ENCODE measurements at places on chromosomes 3 and 15.

GRCh38 chr3:151210676-151211381 lies 7.8 kb upstream of the GPR171 start:
- H3K36me3 ChIP-seq, result no peaks in the 10 kb centered on the region
- no peaks in the 10 kb centered on the region for H3K4me1 ChIP-seq
- H3K4me3 ChIP-seq, result no peak overlapping the region
- H3K27me3 ChIP-seq, result no peaks in the 10 kb centered on the region
- peak overlapping the region; percentile 6 for H3K27ac ChIP-seq

DNA sequence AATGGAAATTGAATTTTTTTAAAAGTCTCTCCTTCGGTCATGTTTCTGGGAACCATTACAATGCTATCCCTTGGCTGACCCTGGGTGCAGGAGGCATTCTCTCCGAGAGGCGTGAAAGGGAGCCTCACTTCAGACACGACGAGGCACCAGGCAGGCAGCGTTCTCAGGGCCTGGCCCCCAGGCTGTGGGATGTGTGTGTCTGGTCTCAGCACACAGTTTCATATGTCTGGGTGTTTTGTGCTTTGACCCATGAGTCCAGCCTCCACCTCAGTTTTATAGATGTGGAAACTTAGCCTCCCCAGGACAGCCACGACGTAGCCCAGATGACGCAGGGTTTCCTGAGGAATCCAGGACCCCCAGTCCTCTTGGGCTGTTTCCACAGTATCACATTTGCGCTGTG lies 34.0 kb downstream of the FGD5 start:
- no peak for DNase-seq
- no peak overlapping the region for H3K27ac ChIP-seq
- H3K4me1 ChIP-seq, result peaks cover 26% of the 10 kb centered on the region
- no peaks in the 10 kb centered on the region for H3K27me3 ChIP-seq

- H3K27ac ChIP-seq, result no peak overlapping the region
- H3K4me1 ChIP-seq, result peaks cover 10% of the 10 kb centered on the region
- no peak for DNase-seq
- no peaks in the 10 kb centered on the region for H3K36me3 ChIP-seq
Measured at GRCh38 chr3:37773911-37774310, 87.8 kb upstream of the CTDSPL start.

- DNase-seq, result no peak
- H3K4me1 ChIP-seq, result no peaks in the 10 kb centered on the region
- H3K27me3 ChIP-seq, result no peaks in the 10 kb centered on the region
Measured at GRCh38 chr15:30072630-30073029, 10.1 kb upstream of the GOLGA8J start.

GRCh38 chr3:170397685-170398084 lies 21.0 kb upstream of the CLDN11 start:
- no peaks in the 10 kb centered on the region for H3K27me3 ChIP-seq
- no peak overlapping the region for H3K27ac ChIP-seq
- H3K36me3 ChIP-seq, result no peaks in the 10 kb centered on the region
- DNase-seq, result no peak
- H3K4me3 ChIP-seq, result no peak overlapping the region
- no peaks in the 10 kb centered on the region for H3K4me1 ChIP-seq

DNA sequence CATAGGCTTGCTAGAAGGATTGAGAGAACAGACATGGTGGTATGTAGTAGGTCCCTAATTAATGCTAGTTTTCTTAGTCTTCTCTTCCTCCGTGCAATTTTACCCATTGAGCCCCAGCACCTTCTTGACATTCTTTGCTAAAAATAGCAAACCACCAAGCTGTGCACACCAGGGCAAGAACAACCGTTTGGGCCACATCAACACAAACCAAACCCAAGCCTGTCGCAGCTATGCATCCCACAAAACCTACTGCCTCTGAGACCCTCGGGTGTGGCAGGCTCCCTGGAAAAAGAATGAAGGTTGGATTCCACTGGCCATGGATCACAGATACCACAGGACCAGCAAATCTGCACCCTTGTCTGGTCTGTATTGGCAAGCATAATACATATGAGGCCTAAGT lies 27.1 kb downstream of the HEG1 start:
- no peak overlapping the region for H3K27ac ChIP-seq
- no peak for DNase-seq
- no peaks in the 10 kb centered on the region for H3K27me3 ChIP-seq
- H3K36me3 ChIP-seq, result peaks cover 43% of the 10 kb centered on the region
- no peak overlapping the region for H3K4me3 ChIP-seq

DNA sequence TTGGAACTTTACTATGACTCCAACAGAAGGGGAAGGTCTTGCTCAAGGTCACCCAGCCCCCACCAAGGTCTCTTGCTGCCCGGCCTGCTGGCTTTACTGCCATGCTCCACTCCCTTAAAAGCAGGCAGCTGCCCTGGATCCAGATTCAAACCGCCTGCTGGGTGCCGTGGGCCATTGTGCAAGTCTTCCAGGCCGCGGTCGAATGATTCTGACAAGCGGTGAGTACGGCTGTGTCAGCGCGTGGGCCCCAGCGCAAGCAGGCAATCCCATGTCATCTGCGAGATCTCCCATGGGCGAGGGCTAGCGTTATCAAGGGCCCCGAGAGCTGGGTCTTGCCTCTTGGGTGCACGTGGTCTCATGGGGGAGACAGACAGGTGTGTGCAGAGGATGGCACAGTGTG lies 37.6 kb downstream of the CORO2B start:
- H3K27me3 ChIP-seq, result no peaks in the 10 kb centered on the region
- H3K4me3 ChIP-seq, result no peak overlapping the region
- DNase-seq, result peak; percentile 53
- no peaks in the 10 kb centered on the region for H3K36me3 ChIP-seq
- peaks cover 18% of the 10 kb centered on the region for H3K4me1 ChIP-seq

DNA sequence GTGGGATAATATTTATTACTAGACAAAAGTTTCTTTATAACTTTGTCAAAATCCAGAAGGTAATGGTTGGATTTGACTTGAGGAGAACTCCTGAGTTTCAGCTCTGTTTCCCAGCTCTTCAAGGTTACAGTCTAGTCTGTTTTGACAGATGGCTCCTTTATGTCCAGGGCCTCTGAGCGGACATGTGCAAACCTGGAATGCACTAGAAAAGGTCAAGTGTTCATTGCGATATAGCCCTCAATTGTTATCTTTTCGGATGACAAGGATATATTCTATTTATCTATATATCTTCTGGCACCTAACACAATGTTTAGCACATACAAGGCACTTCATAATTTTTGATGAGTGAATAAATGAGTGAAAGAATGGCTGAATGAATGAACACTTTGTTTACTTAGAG lies 513.2 kb upstream of the GOLIM4 start:
- no peaks in the 10 kb centered on the region for H3K27me3 ChIP-seq
- H3K27ac ChIP-seq, result no peak overlapping the region
- H3K4me1 ChIP-seq, result no peaks in the 10 kb centered on the region
- H3K4me3 ChIP-seq, result no peak overlapping the region

DNA sequence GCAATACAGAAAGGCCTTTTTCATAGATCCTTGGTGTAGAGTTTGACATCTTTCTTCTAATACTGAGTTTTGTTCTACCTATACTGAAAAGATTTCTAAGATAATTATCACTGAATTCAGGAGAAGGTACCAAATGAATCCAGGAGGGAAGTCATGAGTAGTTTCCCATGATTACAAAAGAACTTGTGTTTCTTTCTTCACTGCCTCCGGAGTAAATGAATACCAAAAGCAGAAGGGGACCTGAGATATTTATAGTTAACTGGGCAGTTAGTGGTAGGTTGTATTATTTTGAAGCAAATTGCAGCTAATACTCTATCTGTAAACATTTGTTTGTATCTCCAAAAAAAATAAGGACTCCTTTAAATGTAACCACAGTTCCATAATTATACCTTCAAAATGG lies 175.4 kb downstream of the SUCNR1 start:
- H3K27me3 ChIP-seq, result no peaks in the 10 kb centered on the region
- H3K27ac ChIP-seq, result no peak overlapping the region
- H3K4me1 ChIP-seq, result no peaks in the 10 kb centered on the region
- H3K4me3 ChIP-seq, result no peak overlapping the region
- no peaks in the 10 kb centered on the region for H3K36me3 ChIP-seq

GRCh38 chr3:10170915-10171478 lies 6.3 kb downstream of the IRAK2 start:
- H3K27ac ChIP-seq, result peak overlapping the region; percentile 7
- no peak overlapping the region for H3K4me3 ChIP-seq
- DNase-seq, result no peak
- no peaks in the 10 kb centered on the region for H3K36me3 ChIP-seq

DNA sequence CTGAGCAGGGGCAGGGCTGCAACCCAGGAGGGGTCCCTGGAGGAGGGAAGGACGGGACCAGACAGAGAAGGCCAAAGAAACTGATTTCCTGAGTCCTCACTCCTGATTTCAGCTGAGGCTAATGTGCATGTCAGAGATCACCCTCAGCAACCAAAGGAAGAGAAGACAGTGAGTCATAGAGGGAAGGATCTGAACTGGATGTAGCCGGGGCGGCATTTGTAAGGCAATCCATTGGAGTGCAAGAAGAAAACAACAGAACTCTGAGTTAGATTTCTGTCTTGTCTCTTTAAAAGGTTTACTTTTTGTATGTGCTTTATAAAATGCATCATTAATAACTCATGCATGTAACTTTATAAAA lies 105.3 kb upstream of the AGBL1 start:
- H3K4me3 ChIP-seq, result no peak overlapping the region
- H3K36me3 ChIP-seq, result no peaks in the 10 kb centered on the region
- no peaks in the 10 kb centered on the region for H3K27me3 ChIP-seq
- H3K27ac ChIP-seq, result no peak overlapping the region
- no peaks in the 10 kb centered on the region for H3K4me1 ChIP-seq

DNA sequence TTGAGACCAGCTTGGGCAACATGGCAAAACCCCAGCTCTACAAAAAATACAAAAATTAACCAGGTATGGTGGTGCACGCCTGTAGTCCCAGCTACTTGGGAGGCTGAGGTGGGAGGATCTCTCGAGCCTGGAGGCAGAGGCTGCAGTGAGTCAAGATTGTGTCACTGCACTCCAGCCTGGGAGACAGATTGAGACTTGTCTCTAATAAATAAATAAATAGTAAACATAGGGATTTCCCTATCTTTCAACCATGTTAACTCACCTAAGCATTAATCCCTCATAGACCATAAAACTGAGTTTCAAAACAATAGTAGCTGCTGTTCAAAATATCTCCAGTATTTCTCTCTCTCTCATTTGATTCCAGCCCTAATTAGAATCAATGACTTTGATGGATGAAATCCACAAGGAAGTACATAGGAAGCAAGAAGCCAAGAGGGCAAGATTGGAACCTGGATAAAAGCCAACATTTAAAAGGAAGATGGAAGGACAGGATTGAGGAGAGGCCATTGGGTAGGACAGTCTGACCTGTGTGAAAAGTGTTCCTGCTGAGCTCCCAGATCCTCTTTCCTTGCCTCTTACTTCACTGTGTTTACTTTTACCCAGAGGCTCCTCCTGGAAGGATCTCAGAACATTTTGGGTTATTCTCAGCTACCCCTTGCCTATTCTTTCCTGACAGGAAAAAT lies 12.4 kb upstream of the TTBK2 start:
- no peak for DNase-seq
- no peaks in the 10 kb centered on the region for H3K36me3 ChIP-seq
- no peaks in the 10 kb centered on the region for H3K4me1 ChIP-seq
- H3K27me3 ChIP-seq, result no peaks in the 10 kb centered on the region
- no peak overlapping the region for H3K4me3 ChIP-seq

DNA sequence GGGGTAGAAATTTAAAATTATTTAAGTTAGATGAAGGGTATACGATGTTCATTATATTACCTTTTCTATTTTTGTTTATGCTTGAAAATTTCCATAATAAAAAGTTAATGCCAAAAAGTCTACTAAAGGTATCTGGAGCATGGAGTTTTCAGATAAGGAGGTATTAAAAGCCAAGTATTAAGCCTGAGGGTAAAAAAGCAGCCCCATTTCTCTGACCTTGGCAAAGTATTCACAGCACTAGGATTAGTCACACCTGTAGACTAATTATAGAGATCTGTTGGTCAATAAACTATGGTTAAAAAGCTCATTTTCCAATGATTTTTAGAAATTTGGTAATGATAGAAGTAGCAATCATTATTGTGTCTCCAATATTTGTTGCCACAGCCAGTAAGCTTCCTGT lies 23.1 kb downstream of the XRN1 start:
- DNase-seq, result no peak
- H3K27me3 ChIP-seq, result no peaks in the 10 kb centered on the region
- H3K4me1 ChIP-seq, result no peaks in the 10 kb centered on the region
- peaks cover 17% of the 10 kb centered on the region for H3K36me3 ChIP-seq
- no peak overlapping the region for H3K4me3 ChIP-seq

DNA sequence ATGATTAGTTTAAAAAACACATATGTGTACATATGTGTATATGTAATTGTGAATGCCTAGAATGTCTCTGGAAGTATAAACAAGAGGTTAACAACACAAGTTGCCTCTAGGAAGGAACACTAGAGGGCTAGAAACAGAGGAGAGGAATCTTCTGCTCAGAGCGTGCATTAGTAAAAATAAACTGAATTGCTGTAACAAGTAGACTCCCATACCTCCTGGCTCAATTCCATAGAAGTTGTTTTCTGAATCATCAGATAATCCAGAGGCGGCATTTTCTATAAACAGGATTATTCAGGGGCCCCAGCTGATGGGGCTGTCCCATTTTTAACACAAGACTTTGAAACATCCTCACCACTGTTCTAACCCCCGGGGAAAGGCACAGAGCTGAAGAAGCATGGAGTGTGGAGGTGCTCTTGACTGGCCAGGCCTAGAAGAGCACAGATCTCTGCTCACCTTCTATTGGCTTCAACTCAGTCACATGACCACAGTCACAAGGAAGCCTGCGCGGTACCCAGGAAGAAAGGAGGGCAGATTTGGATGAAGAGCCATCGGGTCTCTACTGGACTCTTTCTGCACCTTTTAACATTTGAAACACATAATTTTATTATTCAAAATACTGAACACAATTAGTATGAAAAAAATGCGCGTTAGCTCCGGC lies 145.7 kb downstream of the TLE3 start:
- H3K27ac ChIP-seq, result no peak overlapping the region
- no peak overlapping the region for H3K4me3 ChIP-seq
- no peaks in the 10 kb centered on the region for H3K36me3 ChIP-seq
- DNase-seq, result no peak

DNA sequence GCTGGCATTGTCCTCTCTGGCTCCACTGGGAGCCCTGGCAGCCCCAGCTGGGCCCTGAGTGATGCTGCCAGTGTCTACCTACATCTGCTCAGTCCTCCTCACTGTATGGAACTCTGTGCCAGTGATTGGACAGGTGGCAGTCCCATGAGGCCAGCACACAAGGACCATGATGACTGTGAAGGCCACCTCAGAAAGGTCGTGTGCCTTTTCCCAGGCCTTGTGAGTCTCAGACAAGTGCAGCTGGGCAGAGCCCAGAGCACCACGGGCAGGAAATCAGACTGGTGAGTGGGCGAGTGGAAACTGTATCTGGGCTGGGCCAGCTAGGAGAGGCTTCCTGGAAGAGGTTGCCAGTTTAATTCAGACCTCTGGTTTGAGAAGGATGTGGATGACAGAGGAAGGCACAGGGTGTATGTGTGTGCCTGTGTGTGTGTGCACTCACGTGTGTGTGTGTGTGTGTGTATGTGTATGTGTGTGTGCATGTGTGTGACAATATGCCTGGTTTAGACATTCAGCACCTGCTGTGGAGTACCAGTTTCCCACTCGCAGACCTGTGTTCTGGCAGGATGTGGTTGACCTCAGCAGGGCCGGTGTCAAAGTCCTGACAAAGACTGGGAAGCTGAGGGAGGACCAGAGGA lies 7.0 kb downstream of the MAPKAPK3 start:
- H3K4me3 ChIP-seq, result no peak overlapping the region
- H3K36me3 ChIP-seq, result no peaks in the 10 kb centered on the region
- peaks cover 78% of the 10 kb centered on the region for H3K4me1 ChIP-seq
- H3K27ac ChIP-seq, result peak overlapping the region; percentile 49
- DNase-seq, result no peak

- no peaks in the 10 kb centered on the region for H3K36me3 ChIP-seq
- H3K4me1 ChIP-seq, result no peaks in the 10 kb centered on the region
- H3K4me3 ChIP-seq, result no peak overlapping the region
- peak; percentile 67 for DNase-seq
Measured at GRCh38 chr15:100873029-100873677, 6.5 kb upstream of the ALDH1A3 start.

Data from upper lobe of left lung (tissue), 6 donors.